ENCODE measurements at places on chromosomes 11 and 22. TPM values are rescaled to one million over a fixed set of nuclear protein-coding genes. Genes with fewer than 3 reads are reported as not detected.

DNA sequence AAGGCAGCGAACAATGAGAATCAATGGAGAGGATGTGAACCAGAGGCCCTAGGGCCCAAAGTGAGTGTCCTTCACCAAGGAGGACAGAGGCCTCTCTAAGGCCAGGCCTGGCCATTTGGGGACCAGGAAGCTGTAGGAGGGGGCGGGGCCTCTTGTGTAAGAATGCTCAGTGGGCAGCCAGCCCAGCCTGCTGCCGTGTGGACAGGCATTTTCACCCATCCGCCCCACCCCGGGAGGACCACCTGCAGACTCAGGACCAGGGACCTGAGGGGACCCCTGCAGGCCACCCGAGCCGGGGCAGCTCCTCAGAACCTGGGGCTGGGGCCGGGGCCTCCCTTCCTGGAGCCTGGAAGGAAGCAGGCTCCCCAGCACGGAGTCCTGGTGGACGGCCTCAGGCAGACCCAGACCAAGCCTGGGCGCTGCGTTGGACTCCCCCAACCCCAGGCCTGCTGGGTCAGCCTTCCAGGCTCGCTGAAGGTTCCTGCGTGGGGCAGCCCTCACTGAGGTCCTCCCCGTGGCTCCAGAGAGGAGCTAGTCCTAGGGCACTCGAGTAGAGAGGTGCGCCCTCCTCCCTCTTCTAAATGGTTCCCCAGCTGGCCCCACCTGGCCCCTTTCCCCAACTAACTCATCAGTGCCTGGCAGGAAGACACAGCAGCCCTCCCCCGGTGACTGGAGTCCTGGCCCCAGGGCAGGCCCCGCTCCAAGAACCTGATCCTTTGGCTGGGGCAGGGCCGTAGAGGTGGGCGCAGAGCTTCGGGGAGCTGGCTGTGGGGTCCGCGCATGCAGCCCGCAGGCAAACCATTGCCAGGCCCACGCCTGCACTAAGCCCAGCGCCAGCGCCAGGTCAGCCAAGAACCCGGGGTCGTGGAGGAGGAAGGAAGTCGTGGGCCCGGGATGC lies 1.5 kb upstream of the TRABD start:
- DNase-seq = no peak

The ART5 gene
- total RNA-seq = not detected

- peak; percentile 7 for DNase-seq
These were observed at the start of gene DCHS1 for GRCh38 chr11:6655790-6656583. TSS of gene DCHS1 (minus strand) at chr11:6655809. CDS start at chr11:6641613, 14,196 bp downstream.

The SAA4 gene
- not detected for total RNA-seq

The NXPE4 gene
- not detected for total RNA-seq

- no peak for DNase-seq
These were observed 98.6 kb downstream of the ARHGAP8 start for GRCh38 chr22:44850946-44851345.

GRCh38 chr11:19243613-19244012 lies 2.9 kb upstream of the E2F8 start:
- DNase-seq = no peak

DNA sequence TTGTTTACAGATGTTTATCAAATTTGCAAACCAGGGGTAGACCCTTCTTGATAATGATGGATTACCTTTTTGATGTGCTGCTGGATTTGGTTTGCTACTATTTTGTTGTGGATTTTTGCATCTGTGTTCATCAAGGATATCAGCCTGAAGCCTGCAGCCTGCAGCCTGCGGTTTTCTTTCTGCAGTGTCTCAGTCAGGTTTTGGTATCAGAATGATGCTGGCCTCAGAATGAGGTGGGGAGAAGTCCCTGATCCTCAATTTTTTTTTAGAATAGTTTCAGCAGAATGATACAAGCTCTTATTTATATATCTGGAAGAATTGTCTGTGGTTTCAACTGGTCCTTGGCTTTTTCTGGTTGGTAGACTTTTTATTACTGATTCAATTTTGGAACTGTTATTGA lies 19.7 kb upstream of the RAB38 start:
- no peak for DNase-seq

DNA sequence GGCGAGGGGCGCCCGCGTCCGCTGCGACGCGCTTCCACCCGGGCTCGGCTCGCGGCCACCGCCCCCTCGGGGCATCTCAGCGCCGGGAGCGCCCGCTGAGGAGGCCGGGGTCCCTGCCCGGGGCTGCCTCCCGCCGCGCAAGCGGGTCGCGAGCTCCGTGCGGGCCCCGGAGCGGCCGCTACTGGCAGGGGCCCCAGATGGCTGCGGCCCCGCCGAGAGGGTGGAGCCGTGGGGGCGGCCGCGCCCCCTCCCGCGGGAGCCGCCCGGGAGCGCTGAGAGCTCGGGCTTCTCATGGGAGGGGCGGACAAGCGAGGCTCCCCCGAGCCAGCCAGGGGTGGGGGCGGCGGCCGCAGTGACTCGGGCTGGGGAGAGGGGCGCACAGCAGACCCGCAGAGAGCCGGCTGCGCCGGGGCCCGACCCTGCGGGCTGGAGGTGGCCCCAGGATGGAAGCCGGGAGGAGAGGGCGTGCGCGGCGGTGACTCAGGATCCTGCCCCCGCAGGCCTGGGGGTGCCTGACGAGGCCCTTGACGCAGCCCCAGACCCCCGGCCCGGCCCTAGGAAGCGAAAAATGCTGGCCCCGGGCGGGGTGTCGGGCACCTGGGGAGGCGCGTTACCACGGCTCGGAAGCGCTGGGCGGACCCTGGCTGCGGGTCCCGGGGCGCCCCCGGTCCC lies 603 bp upstream of the ZFTA start:
- DNase-seq = peak; percentile 54

GRCh38 chr11:69817265-69818230 lies 1.7 kb downstream of the FGF3 start:
- DNase-seq = peak; percentile 14

DNA sequence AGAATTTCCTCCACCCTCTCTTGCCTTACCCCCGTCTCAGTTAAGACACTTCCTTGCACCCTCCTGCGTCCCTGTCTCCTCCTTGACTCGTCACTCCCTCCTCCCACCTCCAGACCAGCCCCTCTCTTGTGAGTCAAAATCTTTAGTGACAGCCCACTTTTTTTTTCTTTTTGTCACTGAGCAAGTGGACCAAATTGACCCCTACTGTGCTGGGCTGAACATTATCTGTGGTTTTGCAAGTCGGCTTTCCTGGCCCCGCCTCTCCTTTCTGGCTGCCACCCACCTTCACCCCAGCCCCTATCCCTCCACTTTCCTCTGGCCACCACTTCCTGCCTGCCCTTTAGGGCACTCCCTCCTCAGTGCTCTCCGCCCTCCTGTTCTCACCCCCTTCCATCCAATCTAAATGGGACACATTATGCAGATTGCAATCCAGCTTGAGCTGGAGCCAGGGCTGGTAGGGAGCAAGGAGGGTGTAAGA lies at the start of gene APLNR:
Gene APLNR, minus strand, starts transcription at position 47 of the 478 bp plus-strand sequence. CDS start 246 bp downstream, outside the sequence.
- DNase-seq = peak; percentile 73

The CST6 gene
- total RNA-seq = 2.3 TPM

- DNase-seq = no peak
These were observed 15.5 kb downstream of the TREH start for GRCh38 chr11:118663902-118664301.

The TRIM49D1 gene
- not detected for total RNA-seq

GRCh38 chr22:24435323-24435645 lies 7.9 kb downstream of the ADORA2A start:
- DNase-seq = no peak

GRCh38 chr11:134675983-134676382 lies 263.9 kb upstream of the B3GAT1 start:
- no peak for DNase-seq

The CFL1 gene
- total RNA-seq = 1,649 TPM

GRCh38 chr11:93192163-93192562 lies 5.6 kb downstream of the SLC36A4 start:
- no peak for DNase-seq

The RASL10A gene
- 0.68 TPM for total RNA-seq

GRCh38 chr22:47128622-47129215 lies 366.3 kb downstream of the TBC1D22A start:
- DNase-seq = no peak

GRCh38 chr11:17673951-17674350 lies 45.4 kb upstream of the MYOD1 start:
- no peak for DNase-seq

The RCN1 gene
- 412 TPM for total RNA-seq

GRCh38 chr11:43404836-43405479 lies 46.2 kb downstream of the TTC17 start:
- DNase-seq = no peak

DNA sequence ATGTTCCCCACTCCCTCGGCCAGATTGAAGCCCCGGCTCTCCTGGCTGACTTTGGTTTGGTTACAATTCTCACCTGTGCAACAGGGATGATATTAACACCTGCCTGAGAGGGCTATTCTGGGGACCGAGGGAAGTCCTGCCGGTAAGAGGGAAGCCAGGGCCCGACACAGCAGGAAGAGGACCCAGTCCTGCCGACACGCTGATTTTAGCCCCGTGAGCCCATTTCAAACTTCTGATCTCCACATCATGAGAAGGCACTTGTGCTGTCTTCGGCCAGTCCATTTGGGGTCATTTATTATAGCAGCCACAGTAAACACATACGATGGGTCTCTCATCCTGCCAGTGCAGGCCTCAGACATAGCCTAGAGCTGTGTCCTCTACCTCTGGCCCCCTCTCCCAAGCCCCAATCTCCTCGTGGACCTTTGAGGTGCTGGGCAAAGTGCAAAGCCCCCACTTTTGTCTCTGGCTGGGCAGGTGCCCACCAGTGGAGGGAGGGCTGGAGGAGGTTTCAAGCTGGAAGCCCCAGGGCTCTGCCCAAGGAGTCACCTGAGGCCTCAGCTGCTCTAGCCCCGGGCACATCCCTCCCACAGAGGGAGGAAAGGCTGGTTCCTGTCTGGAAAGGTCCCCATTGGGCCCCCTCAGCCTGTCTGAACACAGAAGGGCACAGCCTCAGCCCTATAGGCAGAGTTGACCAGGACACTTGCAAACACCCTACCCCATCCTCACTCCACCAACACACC lies 59.1 kb upstream of the FGF3 start:
- DNase-seq = no peak

DNA sequence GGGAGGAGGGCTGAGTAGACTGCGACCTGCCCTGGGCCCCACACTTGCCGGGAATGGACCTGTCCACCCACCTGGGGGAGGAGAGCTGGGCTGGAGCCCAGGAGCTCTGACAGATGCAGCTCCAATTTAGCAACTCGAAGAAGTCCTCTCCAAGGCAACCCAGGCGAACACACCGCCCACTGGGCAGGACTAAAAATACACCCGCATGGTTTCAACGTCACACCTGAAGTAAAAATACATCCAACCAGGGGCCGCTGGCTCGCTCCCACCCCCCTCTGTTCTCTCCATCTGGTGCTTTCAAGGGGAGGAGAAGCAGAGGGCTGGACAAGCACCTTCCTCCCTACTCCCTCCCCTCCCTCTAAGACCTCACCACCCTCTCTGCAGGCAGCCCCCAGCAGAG lies 119.9 kb downstream of the FEZ1 start:
- DNase-seq = no peak

- no peak for DNase-seq
These were observed 28.2 kb upstream of the RAB1B start for GRCh38 chr11:66239998-66240780.

DNA sequence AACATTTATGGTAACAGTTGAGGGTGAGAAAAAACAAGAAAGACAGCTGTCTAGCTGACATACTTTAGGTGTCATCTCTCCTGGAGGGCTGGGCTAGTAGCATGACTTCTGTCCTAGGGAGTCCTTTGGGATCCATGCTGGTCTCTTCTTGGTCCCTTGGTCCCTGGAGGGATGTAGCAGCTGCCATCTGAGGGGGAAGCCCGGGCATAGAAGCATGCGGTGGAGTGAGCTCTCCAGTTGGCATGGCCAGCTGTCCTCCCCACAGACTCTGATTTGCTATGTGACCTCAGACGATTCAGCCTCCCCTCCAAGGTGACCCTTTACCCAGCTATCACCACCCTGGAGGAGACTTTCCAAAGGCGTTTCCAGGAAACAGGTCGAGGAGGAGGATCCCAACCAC lies 28.7 kb downstream of the POU2F3 start:
- no peak for DNase-seq

The GUCY1A2 gene
- 5.3 TPM for total RNA-seq

DNA sequence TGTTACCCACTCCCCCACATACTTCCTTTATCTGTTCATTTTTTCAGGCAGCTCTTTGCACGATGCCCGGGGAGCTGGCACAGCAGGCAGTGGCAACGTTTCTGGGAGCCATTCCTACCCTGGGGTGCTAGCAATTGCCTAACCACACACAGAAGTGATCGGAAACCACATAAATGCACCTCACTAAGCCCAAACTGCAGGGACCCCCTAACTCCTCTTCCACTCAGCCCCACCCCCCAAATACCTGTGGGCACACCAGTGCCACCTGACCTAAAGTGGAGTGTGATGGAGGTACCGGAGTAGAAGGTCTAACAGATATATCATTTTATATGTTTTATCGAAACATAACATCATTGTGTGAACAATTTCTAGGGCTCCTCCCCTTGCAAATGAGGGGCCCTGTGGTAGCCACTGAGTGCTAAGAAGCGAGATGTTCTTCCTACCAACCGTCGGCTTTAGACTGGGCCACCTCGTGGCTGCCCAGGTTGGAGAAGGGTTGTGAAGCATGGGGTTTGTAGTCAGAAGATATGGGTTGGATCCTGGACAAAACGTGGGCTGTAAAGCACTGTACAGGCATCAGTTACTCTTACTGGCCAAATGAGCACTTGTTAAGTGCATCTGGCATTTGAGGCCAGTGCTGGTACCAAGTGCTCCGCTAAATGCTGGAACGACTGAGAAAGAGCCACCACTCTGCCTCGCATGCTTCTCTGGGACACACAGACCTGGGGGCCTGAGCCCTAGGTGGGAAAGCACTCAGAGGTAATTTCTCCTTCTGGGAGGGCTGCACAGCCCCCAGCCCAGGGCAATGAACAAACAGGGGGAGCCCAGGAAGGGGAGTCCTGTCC lies 2.8 kb downstream of the MRGPRD start:
- DNase-seq = no peak

- peak; percentile 61 for DNase-seq
These were observed 131.9 kb downstream of the WNT11 start for GRCh38 chr11:76074148-76075095.

DNA sequence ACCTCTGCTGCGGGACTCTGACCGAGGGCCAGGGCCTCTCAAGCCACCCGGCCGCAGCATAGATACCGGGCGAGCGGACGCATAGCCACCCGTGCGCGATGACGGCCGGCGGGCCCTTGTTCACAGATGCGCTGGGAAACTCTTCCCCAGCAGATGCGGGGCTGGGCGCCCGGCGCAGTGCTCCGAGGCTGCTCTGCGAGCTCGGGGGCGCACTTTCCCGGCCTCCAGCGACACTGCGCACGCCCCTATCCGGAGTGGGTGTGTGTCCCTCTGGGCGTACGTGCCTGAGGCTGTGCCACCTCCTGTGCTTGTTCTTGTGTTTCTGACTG lies 104.7 kb upstream of the E2F8 start:
- DNase-seq = peak; percentile 14

All from A673 (cell line).